Glutamatergic neuron (in vitro differentiated cells): ENCODE measurements at places on chromosomes 6 and 20. TPM values are rescaled to one million over a fixed set of nuclear protein-coding genes. Genes with fewer than 3 reads are reported as not detected.
A peak's percentile ranks its signal among the peaks of the same experiment; 100 is the strongest.

GRCh38 chr20:39248171-39248861 is 286.2 kb downstream of the DHX35 start:
- H3K27me3 ChIP-seq: no peaks in the 10 kb centered on the region
- no peak overlapping the region for H3K4me3 ChIP-seq
- no peak for DNase-seq
- H3K27ac ChIP-seq: no peak overlapping the region

GRCh38 chr20:3173610-3174441 is 477 bp upstream of the LZTS3 start:
- peak; percentile 98 for DNase-seq
- no peaks in the 10 kb centered on the region for H3K36me3 ChIP-seq
- H3K27me3 ChIP-seq: peaks cover 10% of the 10 kb centered on the region
- H3K27ac ChIP-seq: peak overlapping the region; percentile 88

- H3K4me3 ChIP-seq: peak overlapping the region; percentile 96
- DNase-seq: no peak
- peaks cover 16% of the 10 kb centered on the region for H3K4me1 ChIP-seq
- peaks cover 5% of the 10 kb centered on the region for H3K27me3 ChIP-seq
- H3K36me3 ChIP-seq: no peaks in the 10 kb centered on the region
Observed at GRCh38 chr6:139028215-139028657, 309 bp upstream of the ABRACL start.

- H3K36me3 ChIP-seq: no peaks in the 10 kb centered on the region
- peaks cover 24% of the 10 kb centered on the region for H3K27me3 ChIP-seq
- no peak overlapping the region for H3K4me3 ChIP-seq
- no peak overlapping the region for H3K27ac ChIP-seq
Observed at GRCh38 chr6:1615853-1616420, 6.2 kb downstream of the FOXC1 start.

DNA sequence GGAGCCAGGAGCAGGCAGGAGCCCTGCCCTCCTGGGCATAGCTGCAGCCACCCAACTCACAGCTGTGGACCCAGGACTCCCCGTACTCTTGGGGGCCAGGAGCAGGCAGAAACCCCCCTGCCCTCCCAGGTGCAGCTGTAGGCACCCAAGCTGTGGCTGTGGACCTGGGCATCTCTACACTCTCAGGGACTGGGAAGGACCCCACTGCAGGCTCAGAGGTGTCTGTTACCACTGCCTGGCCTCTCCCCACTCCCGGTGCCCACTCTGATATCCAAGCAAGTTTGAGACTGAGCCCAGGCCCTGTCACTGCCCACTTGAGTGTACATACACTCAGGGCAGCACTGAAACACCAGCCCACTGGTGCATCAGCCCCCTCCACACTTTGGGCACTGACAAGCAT is 193.5 kb upstream of the MANEA start:
- no peaks in the 10 kb centered on the region for H3K4me1 ChIP-seq
- no peaks in the 10 kb centered on the region for H3K27me3 ChIP-seq
- DNase-seq: no peak

- no peaks in the 10 kb centered on the region for H3K4me1 ChIP-seq
- no peak for DNase-seq
- no peak overlapping the region for H3K4me3 ChIP-seq
Observed at GRCh38 chr6:72742001-72742673, 120.3 kb downstream of the KCNQ5 start.

- no peak overlapping the region for H3K27ac ChIP-seq
- H3K4me1 ChIP-seq: peaks cover 3% of the 10 kb centered on the region
Observed at GRCh38 chr6:29943053-29943966, 978 bp downstream of the HLA-A start.

- H3K36me3 ChIP-seq: peaks cover 4% of the 10 kb centered on the region
- no peak for DNase-seq
- no peak overlapping the region for H3K4me3 ChIP-seq
- H3K27ac ChIP-seq: no peak overlapping the region
Observed at GRCh38 chr6:10221178-10221577, 193.7 kb downstream of the TFAP2A start.

DNA sequence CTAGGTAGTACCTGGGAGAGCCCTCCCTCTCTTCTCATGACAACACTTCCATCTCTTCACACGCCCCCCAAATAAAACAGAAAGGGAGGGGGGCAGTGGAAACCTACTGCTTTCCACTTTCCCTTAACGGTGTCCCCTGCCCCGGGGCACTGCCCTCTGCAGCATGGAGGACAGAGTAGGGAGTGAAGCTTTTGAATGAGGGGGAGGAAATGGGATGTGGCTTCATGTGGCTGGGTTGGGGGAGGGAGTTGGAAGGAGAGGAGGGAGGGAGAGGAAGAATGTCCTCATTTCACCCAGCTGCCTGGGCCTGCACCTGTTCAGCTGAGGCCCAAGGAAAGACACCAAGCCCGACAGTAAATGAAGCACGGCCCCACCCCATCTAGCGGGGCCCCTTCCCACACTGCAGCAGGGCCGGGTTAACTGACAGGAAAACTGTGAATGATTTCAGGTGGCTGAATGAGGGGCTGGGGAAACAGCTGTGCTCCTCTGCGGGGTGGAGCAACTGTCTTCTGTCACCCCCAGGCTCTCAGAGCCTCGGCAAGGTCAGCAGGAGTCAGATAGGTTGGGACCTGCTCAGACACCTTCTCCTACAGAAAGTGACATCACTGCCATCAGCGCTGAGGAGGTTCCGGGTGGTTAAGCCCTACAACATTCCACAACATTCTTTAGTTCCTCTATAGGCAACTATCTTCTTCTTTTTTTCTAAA is 40.0 kb upstream of the TAF8 start:
- no peak for DNase-seq
- H3K4me3 ChIP-seq: no peak overlapping the region
- H3K27ac ChIP-seq: no peak overlapping the region
- peaks cover 5% of the 10 kb centered on the region for H3K27me3 ChIP-seq

- no peaks in the 10 kb centered on the region for H3K4me1 ChIP-seq
- H3K27ac ChIP-seq: no peak overlapping the region
- H3K27me3 ChIP-seq: peaks cover 3% of the 10 kb centered on the region
- H3K4me3 ChIP-seq: no peak overlapping the region
- H3K36me3 ChIP-seq: peaks cover 17% of the 10 kb centered on the region
- DNase-seq: no peak
Observed at GRCh38 chr6:22980446-22980845, 411.1 kb downstream of the HDGFL1 start.

DNA sequence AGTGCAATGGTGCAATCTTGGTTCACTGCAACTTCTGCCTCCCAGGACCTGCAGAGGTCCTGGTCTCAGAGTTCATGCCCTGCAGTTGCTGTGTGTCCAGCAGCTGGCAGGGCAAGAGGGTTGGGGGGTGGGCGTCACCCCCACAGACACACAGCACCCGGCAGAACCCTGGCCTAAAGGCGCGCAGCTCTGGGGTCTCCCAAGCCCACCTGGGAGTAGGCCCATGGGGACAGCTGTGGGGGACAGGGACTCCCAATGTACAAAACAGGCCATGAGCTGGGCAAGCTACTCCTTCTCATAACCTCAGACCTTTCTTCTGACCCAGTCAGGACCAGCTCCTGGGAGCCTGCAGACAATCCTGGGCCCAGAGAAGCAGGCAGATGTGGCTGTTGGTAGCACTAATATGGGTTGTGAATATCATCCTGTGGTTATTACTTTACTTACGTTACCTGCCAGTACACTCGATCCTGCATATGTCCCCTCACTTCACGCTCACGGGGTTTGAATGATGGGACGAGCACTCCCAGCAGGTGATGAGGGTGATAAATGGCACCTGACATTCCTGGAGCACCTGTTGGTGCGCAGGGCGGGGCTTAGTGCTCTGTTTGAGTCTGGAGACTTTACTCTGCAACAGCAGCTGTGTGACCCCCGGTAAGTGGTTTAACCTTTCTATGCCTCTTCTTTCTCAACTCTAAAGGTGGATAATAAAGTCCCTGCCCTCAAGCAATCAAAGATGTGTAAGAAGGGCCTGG is 39.9 kb upstream of the SULF2 start:
- no peak overlapping the region for H3K27ac ChIP-seq
- no peak overlapping the region for H3K4me3 ChIP-seq
- DNase-seq: no peak
- H3K27me3 ChIP-seq: no peaks in the 10 kb centered on the region

DNA sequence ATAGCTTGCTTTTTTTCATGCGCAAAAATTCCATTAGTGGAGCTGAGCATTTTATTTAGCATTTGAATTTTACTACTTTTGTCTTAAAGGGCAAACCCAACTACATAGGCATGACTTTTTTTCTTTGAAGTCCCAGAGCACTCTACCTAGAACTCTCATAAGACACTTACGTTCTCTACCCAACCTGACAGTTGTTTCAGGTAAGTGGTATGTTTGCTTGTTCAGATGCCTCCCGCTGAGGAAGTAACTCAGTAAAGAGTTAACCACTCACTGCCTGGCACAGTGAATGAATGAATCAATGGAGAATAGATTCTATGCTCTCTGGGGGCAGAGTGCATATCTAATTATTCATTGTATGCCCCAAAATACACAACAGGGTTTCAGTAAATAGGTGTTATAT is 212.3 kb upstream of the PRDM1 start:
- no peak overlapping the region for H3K4me3 ChIP-seq
- no peak overlapping the region for H3K27ac ChIP-seq
- H3K4me1 ChIP-seq: no peaks in the 10 kb centered on the region

GRCh38 chr6:88246654-88247053 is 80.5 kb upstream of the CNR1 start:
- H3K27me3 ChIP-seq: no peaks in the 10 kb centered on the region
- H3K27ac ChIP-seq: peak overlapping the region; percentile 84
- no peak overlapping the region for H3K4me3 ChIP-seq

DNA sequence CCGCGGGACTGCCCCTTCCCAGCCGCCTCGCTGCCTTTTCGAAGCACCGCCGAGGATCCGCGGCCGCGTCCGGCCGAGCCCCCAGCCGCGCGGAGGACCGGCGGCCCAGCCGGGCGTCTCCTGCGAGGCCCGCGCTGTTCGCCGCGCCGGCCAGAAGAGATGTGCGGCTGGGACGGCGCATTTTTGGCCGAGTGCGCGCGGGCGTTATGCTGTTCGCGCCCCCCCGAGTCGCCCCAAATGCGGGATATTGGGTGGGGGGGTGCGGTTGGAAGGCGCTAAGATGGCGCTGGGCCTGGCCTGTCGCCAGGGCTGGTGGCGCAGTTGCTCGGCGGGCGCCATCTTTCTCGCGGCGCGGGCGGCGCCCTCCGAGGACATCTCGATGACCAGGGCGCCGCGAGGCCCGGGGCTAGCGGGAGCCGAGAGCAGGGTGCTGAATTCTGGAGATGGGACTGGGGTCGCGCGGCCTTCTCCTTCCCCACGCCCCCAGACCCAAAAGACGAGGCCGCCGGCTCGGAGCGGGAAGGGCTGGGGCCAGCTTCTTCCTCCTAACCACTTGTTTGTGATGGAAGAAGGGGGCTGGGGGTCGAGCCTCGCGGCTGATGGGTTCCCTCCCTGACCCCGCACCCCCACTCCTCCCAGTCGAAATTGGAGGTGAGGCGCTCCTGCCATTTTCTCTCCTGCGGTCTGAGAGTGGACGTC is 1.5 kb downstream of the BICRAL start:
- peak; percentile 70 for DNase-seq
- peak overlapping the region; percentile 95 for H3K4me3 ChIP-seq
- H3K27ac ChIP-seq: peak overlapping the region; percentile 99
- H3K27me3 ChIP-seq: peaks cover 11% of the 10 kb centered on the region
- H3K4me1 ChIP-seq: peaks cover 9% of the 10 kb centered on the region

GRCh38 chr20:36318166-36318565 is 12.0 kb downstream of the DLGAP4 start:
- no peak overlapping the region for H3K27ac ChIP-seq
- H3K36me3 ChIP-seq: no peaks in the 10 kb centered on the region
- H3K4me3 ChIP-seq: no peak overlapping the region
- DNase-seq: no peak

DNA sequence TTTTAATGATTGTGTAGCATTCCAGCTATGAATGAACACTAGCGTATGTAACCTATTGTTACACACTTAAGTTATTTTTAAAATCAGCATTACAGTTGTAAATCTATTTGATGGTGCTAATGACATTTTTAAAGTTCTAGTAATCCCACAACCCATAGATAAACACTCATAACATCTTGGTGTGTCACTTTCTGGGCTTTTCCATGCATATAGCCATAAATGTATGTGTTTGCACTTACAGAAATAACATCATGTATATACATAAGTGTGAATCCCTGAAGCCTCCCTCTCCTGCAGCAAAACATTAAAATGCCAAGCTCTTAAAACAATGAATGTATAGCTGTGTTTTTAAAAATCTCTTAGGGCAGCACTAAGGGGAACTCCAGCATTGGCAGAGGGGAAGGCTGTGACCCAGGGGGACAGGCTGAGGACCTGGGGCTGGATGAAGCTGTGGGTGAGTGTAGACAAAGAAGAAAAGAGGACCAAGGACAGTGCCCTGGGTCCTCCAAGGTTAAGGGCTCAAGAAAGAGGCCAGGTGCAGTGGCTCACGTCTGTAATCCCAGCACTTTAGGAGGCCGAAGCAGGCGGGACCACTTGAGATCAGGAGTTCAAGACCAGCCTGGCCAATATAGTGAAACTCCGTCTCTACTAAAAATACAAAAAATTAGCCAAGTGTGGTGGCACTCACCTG is 929 bp upstream of the CENPB start:
- H3K27ac ChIP-seq: no peak overlapping the region
- peaks cover 4% of the 10 kb centered on the region for H3K27me3 ChIP-seq
- peak overlapping the region; percentile 61 for H3K4me3 ChIP-seq

GRCh38 chr20:11368499-11368898 is 549.2 kb upstream of the BTBD3 start:
- H3K4me3 ChIP-seq: no peak overlapping the region
- peaks cover 1% of the 10 kb centered on the region for H3K4me1 ChIP-seq
- DNase-seq: no peak
- peaks cover 2% of the 10 kb centered on the region for H3K27me3 ChIP-seq

- H3K27ac ChIP-seq: no peak overlapping the region
- H3K4me1 ChIP-seq: peaks cover 7% of the 10 kb centered on the region
- no peaks in the 10 kb centered on the region for H3K36me3 ChIP-seq
- peaks cover 2% of the 10 kb centered on the region for H3K27me3 ChIP-seq
- no peak overlapping the region for H3K4me3 ChIP-seq
Observed at GRCh38 chr6:15810618-15811017, 147.8 kb upstream of the DTNBP1 start.

DNA sequence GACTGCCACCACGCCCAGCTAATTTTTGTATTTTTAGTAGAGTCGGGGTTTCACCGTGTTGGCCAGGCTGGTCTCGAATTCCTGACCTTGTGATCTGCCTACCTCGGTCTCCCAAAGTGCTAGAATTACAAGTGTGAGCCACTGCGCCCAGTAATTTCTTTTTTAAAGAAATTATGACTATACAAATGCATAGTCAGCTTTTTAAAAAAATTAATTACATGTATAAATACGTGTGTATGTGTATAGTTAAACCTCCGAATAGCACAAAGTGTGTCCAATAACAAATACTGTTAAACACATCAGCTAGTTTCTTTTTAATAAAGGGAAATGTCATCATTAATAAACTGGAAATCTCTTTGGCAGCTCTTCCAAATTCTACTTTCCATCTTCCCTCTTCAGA is 135.5 kb upstream of the SALL4 start:
- peaks cover 3% of the 10 kb centered on the region for H3K27me3 ChIP-seq
- H3K4me3 ChIP-seq: no peak overlapping the region
- DNase-seq: no peak
- H3K36me3 ChIP-seq: no peaks in the 10 kb centered on the region
- peaks cover 6% of the 10 kb centered on the region for H3K4me1 ChIP-seq

The TENT5A gene
- 2.7 TPM for total RNA-seq

The WFDC5 gene
- total RNA-seq: not detected

The RIPPLY2 gene
- total RNA-seq: 4.9 TPM

The RIPK1 gene
- 10.6 TPM for total RNA-seq

The TSHZ2 gene
- 10.0 TPM for total RNA-seq

The EDN1 gene
- total RNA-seq: 0.54 TPM
